ENCODE measurements at places on chromosomes 6 and 20. TPM values are rescaled to one million over a fixed set of nuclear protein-coding genes. Genes with fewer than 3 reads are reported as not detected.
A peak's percentile ranks its signal among the peaks of the same experiment; 100 is the strongest.

Gene DSP
- total RNA-seq: 85.2 TPM

DNA sequence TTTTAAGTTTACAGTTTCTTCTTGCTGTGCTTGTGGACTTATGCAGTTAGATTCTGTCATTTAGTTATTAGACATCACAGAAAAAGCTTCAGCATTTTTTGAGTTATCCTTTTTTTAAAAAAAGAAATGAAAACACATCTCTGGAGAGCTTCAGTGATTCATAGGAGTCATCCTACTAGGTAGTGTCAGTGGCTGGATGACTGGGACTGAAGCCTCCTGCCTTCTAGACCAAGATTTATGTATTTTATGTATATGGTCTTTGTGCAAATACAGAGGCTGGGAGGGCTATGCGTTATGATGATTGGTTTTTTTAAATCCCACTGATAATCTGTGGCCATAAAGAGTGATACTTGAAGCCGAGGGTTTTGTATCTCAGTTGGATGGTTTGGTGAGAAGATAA lies 125.9 kb upstream of the JAG1 start:
- no peak for DNase-seq

DNA sequence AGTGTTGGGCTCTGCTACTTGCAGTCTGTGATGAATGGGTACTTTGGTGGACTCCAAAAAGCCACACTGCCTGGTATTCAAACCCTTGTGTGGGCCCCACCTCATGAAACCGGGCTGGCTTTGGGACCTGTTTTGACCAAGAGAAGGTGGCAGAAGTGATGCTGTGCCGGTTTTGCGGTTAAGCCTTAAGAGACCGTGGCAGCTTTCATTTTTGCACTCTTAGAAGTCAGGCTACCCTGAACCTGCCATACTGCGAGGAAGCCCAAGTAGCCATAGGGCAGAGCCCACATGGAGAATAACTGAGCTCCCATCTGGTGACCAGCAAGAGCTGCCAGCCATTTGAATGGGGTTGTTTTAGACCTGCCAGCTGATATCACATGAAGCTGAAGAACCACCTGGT lies 10.2 kb downstream of the SULF2 start:
- no peak for DNase-seq

DNA sequence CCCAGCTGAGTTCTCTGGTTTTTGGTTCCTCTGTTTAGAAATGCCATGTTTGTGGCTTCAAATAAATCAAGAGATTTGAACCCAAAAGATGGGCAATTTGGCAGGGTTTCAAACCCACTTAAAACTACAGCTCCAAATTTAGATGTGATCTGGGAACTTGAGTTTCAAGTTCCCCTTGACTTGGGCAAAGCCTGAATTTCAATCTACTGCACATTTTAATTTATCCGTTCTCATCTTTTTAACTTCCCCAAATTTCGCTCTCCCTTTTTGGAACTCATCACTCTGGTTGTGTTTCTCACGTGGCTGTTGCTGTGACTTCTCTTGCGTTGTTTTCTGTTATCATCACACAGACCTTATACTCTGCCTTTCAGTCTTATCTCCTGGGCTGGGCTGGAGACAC lies 230.9 kb downstream of the CDC5L start:
- DNase-seq: no peak

- no peak for DNase-seq
These were observed 524.2 kb downstream of the CDH26 start for GRCh38 chr20:60482221-60483008.

- peak; percentile 77 for DNase-seq
These were observed 938 bp downstream of the WRNIP1 start for GRCh38 chr6:2765896-2766766.

Gene HCRTR2
- total RNA-seq: not detected

GRCh38 chr20:23162887-23163286 lies 76.8 kb upstream of the CD93 start:
- peak; percentile 45 for DNase-seq

- DNase-seq: no peak
These were observed 16.4 kb upstream of the MAP3K4 start for GRCh38 chr6:160975162-160975561.

GRCh38 chr20:15098351-15098750 lies 760.9 kb upstream of the FLRT3 start:
- DNase-seq: no peak

- no peak for DNase-seq
These were observed 45.5 kb upstream of the RNF8 start for GRCh38 chr6:37308069-37308815.

- DNase-seq: no peak
These were observed 9.1 kb upstream of the PRELID3B start for GRCh38 chr20:59051666-59052185.

- DNase-seq: no peak
These were observed 7.0 kb downstream of the CEBPB start for GRCh38 chr20:50197463-50198179.

DNA sequence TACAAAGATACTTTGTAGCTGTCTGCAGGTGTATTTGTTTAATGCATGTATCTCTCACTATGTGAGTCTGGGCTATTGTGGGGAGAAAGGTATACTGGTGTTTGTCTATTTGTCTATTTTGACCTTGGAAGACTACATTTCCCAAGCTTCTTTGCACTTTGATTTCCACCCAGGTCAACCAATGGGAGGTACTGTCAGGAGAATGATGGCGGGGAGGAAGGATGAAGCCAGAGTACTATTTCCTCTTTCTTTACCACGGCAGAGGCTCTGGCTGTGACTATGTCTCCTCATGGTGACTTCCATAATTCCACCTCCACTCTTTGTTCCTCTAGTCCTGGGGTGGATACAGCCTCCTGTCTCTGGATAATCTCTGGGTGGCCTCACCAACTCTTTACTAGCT lies 23.1 kb downstream of the LBP start:
- DNase-seq: no peak

DNA sequence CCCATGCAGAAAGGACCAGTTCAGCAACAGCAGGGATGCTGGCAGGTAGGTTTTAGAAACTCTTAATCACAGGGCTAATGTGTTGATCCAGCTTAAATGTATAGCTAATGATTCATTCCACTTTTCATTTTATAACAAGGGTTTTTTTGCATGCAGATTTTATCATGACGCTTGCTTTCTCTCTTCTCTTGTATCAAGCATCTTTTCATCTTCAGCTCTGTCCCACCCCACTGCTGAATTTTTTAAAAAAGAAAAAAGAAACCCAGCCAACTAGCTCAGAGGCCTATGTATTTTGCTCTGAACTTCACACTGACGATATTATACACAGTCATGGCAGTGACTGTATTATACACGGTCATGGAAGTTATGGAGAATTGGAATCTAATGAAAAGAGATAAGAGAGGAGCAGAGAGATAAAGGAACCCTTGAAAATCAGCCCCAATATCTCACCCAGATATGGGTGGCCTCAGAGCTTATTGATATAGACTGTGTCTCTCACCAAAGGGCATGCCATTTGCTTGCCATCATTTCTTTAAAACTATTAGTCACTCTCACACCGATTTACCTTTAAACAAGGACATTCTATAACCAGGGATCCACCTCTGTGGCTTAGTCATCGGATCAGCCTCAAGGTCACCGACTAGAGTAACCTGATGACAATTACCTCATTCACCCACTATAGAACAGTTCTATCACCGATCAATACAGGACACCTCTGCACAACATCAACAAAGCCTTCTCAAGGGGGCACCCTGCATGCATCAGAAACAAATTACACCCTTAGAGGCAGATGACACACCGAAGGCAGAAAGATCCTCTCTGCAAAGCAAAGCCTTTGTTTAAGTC lies 222.0 kb downstream of the ATXN1 start:
- DNase-seq: no peak

GRCh38 chr6:29146179-29146578 lies 24.5 kb upstream of the OR2J2 start:
- no peak for DNase-seq

- no peak for DNase-seq
These were observed 53.1 kb downstream of the PHACTR1 start for GRCh38 chr6:12769556-12770256.

DNA sequence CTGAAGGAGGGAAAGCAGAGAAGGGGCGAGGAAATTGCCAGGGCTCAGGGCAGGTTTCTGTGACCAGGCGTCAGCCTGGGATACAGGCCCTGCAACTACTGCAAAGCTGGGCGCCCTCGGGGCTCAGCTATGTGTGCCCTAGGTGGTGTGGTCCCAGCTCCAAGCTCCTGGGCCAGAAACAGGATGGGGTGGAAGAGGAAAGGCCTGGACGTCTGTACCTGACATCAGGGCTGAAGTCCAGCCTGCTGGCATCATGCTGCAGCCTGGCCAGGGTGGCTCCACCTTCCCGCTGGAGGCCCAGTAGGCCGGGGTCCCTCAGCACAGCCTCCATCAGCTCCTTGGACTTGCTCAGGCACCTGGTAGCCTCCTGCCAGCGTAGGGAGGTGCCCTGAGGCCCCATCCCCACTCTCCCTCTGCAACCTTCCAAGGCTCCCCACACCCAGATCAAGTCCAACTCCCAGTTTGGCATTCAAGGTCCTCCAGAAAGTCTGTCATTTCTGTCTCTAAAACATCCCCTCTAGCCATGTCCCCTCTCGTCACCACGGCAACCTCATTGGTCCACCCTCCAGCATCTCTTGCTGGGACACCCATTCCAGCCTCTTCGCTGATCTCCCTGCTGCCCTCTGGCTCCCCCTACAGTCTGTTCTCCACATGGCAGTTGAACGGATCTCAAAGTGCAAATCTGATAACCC lies 38.2 kb downstream of the KIAA1755 start:
- peak; percentile 70 for DNase-seq

Gene KIAA1755
- total RNA-seq: 22.4 TPM

GRCh38 chr6:116842459-116842858 lies 13.6 kb upstream of the GPRC6A start:
- no peak for DNase-seq

GRCh38 chr6:167576828-167577503 lies 249.7 kb upstream of the AFDN start:
- no peak for DNase-seq

Gene NRSN1
- not detected for total RNA-seq

Gene WFDC10B
- not detected for total RNA-seq

DNA sequence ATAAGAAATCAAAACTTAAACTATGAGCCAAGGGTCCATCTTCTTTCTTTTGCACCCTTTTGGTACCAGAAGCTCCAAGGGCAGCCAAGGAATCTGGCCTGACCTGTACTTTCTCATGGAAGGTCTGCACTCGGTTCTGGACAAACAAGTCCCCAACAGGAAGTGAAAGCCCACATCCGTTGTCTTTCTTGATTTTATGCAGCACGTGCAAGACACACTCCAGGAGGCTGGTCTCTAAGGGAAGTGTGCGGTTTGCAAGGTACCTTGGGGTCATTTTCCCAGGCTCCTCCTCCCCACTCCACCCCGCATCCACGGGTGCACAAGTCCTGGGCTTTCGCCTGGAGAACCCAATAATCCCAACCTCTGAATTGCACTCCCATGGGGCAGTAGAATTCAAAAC lies 101.9 kb downstream of the NFATC2 start:
- peak; percentile 30 for DNase-seq

DNA sequence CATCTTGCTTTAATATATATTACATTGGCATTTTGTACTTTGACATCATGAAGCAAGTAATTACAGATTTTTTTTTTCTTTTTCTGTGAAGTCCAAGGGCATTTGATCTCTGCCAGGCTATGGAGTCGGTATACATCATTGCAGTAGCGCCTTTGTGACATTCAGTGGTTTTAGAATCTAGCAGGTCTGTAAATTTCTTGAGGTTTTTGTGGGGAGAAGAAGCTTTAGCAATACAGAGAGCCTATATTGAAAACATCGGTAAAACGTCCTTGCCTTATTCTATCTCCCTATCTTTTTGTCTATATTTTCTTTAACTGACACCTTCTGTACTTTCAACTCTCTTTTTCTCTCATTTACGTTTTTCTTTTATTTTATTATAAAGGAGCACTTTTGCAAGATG lies 47.2 kb downstream of the DUSP22 start:
- DNase-seq: no peak

Gene STX11
- total RNA-seq: 2.5 TPM

DNA sequence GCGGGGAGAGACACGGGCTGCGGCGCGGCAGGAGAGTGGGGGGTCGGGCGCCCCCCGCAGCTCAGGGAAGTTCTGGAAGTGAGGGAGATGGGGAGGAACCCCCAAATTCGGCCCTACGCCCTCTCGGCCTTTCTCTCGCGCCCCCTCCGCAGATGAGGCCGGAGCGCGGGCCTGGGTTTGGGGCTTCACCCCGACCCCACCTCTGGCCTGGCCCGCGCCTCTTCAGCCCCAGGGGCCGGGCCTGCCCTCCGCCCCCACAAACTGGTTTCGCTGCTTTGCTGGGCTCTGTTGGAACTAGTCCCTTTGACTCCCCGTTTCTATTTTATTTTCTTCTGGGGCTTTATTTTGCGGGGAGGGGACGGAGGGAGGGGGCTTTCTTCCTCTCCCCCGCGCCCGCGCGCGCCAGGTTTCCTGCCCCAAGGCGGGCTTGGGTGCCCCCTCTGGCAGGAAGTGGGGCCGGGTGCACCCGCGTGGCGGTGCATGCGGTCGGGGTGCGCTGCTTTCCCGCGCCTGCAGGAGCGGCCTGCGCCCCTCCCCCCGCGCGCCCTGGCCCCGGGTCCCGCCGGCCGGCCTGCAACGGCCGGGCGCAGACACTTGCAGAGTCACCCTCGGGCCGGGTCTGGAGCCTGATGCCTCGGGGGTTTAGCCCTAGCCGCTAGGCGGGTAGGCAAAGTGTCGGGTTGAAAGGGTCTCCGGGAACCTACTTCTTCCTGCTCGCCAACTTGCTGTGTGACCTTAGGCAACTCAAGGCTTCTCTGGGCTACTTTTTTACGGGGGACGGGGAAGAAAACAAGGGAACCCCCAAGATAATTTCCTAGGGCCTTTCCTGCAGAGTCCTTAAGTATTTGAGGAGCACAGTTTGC lies 1.3 kb downstream of the HMGA1 start:
- peak; percentile 83 for DNase-seq

GRCh38 chr6:39841923-39842322 lies 49.7 kb downstream of the DAAM2 start:
- DNase-seq: no peak

GRCh38 chr20:61988665-61989064 lies 77.0 kb downstream of the TAF4 start:
- no peak for DNase-seq

GRCh38 chr6:113651120-113651519 lies 206.0 kb upstream of the MARCKS start:
- peak; percentile 38 for DNase-seq

Gene LST1
- 3.9 TPM for total RNA-seq

DNA sequence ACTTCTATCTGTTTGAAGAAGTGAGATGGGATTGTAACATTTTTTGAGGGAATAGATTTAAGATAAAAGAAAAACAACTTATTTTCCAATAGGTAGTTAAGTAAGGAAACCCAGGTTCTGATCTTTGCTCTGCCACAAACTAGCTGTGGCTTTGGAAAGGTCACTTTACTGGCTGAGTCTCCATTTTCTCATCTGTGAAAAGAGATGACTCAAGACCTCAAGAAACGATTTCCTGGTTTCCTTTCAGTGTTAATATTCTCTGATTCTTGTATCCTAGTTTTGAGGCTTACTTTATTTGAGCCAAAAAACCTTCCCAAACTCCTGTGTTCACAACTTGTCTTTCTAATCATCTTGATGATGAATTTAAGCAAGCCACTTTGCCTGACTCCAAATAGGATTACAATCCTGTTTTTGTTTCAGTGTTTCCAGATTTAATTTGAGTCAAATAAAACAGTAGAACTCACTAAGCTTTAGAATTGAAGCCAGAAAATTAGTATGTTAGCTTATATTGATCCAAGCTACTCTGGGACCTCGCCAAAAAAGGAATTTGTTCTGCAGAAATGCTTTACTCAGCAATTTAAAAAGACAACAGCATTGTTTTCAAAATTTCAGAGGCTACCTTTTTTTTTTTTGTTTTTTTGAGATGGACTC lies 51.1 kb downstream of the ENPP1 start:
- no peak for DNase-seq
